ENCODE measurements at places on chromosomes 6 and 20. TPM values are rescaled to one million over a fixed set of nuclear protein-coding genes. Genes with fewer than 3 reads are reported as not detected.
A peak's percentile ranks its signal among the peaks of the same experiment; 100 is the strongest.

DNA sequence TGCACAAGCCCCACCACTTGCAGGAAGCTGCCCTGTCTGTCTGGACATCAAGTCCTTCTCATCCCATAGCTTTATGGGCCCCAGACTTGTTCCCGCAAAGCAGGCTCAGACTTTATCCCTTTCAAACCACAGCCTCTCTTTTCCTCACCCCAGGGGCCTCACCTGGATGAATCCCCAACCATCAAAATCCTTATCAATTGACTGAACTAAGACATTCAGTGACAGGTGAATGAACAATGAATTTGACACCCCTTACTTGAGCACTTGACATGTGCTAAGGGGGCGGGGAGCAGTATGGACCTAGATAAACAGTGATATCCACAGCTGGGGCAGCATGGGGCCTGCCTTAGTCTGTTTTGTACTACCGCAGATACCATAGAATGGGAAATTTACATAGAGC lies 5.0 kb downstream of the RAB44 start:
- DNase-seq: no peak

GRCh38 chr20:49924247-49924646 lies 8.9 kb upstream of the SPATA2 start:
- no peak for DNase-seq

GRCh38 chr6:154206141-154206540 lies 150.5 kb downstream of the IPCEF1 start:
- DNase-seq: no peak

- no peak for DNase-seq
Measured at GRCh38 chr6:134373282-134373922, 55.5 kb upstream of the SGK1 start.

GRCh38 chr20:14745830-14746229 lies 408.4 kb upstream of the FLRT3 start:
- peak; percentile 4 for DNase-seq

- DNase-seq: no peak
Measured at GRCh38 chr20:63889241-63890200, 5.4 kb upstream of the DNAJC5 start.

The GABRR2 gene
- 1.2 TPM for total RNA-seq

DNA sequence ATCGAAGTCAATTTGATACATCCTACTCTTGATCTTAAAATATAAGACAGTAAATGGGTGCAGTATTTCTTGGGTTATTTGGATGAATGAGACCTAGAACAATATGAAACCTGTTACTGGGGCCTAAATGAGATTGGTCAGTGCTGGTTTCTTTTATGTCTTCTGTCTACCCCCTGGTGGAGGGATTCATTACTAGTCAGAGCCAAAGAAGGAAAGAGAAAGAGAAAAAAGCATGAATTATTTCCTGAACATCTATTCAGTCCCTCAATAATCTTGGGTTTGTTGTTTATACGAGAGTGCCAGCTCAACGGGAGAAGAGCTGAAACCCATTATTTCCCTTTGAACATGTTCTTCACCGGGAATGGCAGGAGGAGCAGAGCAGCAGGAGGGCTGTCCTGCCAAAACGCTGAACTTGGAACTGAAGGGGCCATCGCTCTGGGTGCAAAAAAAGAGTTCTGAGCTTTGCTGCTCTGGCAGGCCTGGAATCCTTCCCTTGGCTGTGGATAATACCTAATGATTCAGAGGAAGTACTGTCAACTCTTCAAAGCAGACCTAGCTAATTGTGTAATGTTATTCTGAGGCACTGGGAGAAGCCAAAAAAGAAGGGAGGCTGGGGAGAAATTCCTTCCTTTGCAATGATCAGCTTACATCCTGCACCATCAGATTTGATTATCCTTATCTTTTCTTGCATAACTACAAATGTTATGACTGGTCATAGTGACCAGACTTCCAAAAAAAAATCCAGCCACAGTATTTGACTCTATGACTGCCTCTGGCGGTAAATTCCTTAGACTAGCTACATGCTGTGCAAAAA lies 72.0 kb downstream of the BLOC1S5 start:
- DNase-seq: peak; percentile 47

DNA sequence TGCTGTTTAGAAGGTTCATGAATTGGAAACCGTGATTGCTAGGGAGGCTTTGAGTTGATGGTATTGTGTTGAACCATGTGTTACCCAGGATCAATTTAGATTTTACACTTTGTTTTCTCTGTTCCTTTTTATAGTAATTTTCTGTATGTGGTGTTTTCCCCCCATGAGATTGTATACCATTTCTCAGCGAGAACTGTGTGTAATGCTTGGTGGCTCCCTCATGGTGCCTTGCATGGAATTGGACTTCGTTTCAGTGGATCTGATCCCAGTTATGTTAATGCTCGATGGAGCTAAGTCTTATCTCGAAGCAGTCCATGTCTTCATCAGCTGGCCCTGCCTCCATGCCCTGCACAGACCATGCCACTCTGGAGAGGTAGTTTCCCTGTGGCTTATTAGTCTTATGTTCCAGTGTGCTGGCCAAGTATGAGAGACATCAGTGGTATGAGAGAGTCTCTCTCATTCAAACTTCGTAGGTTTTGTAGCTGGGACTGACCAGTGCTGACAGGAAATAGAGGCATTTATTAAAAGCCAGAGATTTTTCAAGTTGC lies 18.7 kb downstream of the PTPN1 start:
- no peak for DNase-seq

The DEFB124 gene
- total RNA-seq: not detected

The RGS17 gene
- total RNA-seq: 1.0 TPM

The THEMIS gene
- total RNA-seq: not detected

The FOXF2 gene
- total RNA-seq: 15.4 TPM

DNA sequence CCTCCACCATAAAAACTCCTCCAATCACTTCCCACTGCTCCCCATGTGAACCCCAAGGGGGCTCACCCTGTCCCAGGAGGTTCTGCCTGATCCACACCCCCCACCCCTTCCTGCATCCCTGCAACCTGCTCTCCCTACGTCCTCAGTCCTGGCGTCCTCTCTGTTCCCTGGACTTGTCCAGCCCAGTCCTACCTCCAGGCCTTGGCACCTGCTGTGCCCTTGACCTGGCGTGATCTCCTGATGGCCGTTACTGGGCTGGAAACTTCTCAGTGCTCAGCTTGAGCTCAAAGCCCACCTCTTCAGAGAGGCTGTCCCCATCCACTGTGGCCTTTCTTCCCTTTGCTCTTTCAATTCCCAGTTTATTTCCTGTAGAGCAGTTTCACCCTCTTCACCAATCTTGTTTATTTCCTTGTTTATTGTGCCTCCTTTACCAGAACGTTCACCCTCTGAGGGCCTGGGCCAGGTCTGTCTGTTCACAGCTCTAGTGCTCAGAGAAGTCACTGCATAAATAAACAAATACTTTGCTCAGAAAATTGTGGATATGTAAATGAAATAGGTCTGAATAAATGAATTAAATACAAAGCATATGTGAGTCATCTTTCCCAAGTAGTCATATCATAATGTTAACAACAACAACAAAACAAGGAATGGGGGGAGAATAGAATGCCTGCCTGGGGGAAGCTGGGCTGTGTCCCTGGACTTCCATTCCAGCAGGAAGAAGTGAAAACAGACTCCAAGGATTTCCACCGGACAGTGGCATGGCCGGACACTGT lies 175.7 kb upstream of the SULF2 start:
- DNase-seq: no peak

GRCh38 chr6:111691345-111692225 lies 85.9 kb upstream of the TRAF3IP2 start:
- peak; percentile 96 for DNase-seq

GRCh38 chr6:167146135-167146534 lies 11.6 kb downstream of the GPR31 start:
- no peak for DNase-seq

DNA sequence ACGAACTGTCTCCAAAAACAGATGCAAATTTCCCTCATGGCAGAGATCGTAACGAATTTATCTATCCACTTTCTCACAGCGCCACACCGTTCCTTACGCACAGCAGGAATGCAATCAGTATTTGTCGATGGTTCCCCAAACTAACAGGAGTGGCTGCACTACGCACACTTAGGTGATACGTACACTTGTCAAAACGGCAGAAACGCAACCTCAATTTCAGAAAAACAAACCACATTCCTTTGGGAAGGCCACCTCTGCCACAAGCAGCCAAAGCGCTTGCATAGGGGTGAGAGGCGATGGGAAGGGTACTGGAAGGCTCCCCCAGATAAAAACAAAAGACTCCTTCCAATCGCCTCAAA lies 638 bp downstream of the MDN1 start:
- DNase-seq: peak; percentile 59

DNA sequence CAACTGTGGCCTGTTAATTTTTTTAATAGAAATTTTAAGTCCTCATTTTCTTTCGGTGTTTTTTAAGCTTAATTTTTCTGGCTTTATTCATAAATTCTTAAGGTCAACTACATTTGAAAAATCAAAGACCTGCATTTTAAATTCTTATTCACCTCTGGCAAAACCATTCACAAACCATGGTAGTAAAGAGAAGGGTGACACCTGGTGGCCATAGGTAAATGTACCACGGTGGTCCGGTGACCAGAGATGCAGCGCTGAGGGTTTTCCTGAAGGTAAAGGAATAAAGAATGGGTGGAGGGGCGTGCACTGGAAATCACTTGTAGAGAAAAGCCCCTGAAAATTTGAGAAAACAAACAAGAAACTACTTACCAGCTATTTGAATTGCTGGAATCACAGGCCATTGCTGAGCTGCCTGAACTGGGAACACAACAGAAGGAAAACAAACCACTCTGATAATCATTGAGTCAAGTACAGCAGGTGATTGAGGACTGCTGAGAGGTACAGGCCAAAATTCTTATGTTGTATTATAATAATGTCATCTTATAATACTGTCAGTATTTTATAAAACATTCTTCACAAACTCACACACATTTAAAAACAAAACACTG lies 10.1 kb downstream of the HFE start:
- DNase-seq: peak; percentile 86

The C2 gene
- 0.51 TPM for total RNA-seq

The TMEM217 gene
- total RNA-seq: 0.31 TPM

The BMP5 gene
- 13.5 TPM for total RNA-seq

The MYB gene
- total RNA-seq: 1.3 TPM

DNA sequence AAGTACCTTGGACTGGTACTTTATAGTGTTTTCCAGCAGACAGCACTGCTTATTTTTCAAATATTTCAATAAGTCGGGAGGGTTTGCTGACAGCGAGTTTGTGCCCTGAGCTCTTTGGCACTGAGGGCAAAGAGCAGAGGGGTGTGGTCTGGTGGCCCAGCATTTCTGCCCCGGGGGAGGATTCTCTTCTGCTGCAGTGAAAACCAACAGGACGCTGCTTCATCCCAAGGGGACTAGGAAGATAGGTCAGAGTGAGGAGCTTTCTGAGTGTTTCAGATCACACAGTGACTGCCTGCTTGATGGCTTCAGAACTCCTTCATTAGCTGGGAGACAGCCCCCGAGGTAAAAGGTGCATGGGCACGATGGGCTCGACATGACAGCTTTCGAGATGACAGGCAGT lies 8.6 kb downstream of the ULBP2 start:
- DNase-seq: no peak

The BMP6 gene
- total RNA-seq: 10.7 TPM

The POU5F1 gene
- total RNA-seq: 7.5 TPM

DNA sequence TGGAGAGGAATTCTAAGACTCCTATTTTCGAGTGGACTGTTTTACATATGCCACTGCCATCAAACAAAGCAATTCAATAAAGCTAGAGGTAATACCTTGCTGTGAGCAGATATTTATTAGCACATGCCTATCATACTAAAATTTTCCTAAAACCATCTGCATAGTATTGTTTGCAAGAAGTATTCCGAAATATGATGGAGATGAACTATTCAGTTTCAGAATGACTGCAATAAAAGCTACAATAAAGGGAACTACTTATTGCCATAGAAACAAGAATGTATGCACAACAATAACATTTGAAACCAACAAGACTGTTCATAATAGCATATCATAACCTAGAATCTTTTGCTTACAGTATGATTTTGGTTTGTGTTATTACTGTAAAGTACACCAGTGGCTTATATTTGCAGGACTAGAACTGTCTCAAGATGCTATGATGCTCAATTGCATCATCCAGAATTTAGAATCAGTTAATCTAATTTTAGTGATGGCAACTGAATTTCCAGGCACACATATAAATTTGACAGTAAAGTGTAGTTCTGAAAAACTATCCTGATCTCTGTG lies 144.3 kb downstream of the GRIK2 start:
- DNase-seq: peak; percentile 2

GRCh38 chr6:152118678-152119077 lies 311.2 kb downstream of the ESR1 start:
- DNase-seq: no peak

Measured in tongue (tissue), 3 donors.